Left ventricle myocardium superior (tissue), 1 donor: ENCODE measurements at places on chromosomes 12 and 14.

DNA sequence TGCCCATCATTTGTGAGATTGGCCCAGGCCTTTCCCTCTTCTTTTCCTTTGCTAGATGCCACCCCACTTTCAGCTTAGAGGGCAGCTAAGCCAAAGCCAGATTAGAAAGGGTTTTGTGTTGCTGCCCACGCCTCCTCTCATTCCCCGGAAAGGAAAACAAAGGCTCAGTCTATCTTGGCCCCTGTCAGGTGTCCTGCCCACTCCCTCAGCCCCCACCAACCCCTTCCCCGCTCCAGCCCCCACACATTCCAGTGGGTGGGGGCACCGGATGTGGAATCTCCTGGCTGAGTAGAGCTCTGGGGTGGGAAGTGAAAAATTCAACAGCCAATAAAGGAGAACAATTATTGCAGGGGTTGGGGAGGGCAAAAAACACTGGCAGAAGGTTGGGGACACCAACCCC lies 2.2 kb downstream of the BLOC1S1 start:
- DNase-seq, result no peak

GRCh38 chr12:14072987-14073386 lies 91.6 kb upstream of the GRIN2B start:
- no peak for DNase-seq

GRCh38 chr14:24310646-24311604 lies at the start of gene LTB4R:
LTB4R (plus strand) TSS chr14:24311502; CDS start chr14:24315652, 4,150 bp downstream.
- DNase-seq, result peak; percentile 87

DNA sequence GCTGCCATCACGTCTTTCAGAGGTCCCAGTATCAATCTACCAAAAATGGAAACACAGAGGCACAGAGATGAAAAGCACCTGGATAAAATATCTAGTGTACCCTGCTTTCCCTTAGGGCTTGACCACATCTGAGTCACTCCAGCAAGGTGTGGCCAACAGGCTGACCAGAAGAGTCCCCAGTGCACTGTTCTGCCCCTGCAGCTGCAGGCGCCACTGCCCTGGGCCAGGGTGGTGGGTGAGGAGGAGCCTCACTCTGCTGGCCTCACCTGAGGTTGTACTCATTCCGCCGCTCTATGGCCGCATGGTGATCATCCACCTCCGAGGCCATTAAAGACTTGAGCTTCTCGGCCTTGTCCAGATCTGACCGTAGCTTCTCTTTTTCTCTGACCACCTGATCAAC lies 60.4 kb downstream of the NIN start:
- no peak for DNase-seq

DNA sequence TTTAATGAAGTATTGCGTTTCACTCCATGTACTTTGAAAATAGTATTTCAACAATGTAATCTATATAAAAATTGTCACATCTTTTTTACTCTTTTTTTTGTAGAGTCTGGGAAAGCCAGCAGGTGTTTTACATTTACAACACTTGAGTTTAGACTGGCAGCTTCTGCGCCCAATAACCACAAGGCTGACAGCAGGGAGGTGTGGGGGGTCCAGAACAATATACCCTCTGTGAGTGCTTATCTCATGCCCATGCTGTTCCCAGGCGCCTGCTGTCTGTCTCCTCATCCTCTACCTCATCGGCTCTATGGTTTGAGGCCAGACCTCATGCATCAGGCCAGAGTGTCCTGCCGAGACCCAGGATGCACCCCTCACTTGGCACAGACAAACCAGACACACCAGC lies 24.9 kb downstream of the FBRSL1 start:
- DNase-seq, result no peak

- no peak for DNase-seq
Observed at GRCh38 chr14:75602503-75602902, 24.1 kb downstream of the FLVCR2 start.

DNA sequence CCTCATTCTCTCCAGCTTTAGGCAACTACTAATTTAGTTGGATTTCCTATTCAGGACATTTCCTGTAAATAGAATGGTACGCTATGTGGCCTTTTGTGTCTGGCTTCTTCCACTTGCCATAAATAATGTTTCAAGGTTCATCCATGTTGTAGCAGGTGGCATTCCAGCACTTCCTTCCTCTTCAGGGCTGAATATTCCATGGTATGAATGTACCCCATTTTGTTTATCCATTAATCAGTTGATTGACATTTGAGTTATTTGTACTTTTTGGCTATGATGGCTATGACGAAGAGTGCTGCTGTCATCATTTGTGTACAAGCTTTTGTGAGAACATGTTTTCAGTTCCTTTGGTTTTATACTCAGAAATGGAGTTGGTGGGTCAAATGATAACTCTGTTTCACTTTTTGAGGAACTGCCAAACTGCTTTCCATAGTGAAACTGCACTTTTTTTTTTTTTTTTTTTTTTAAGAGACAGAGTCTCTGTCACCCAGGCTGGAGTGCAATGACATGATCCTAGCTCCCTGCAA lies 6.5 kb upstream of the CDK2AP1 start:
- no peak for DNase-seq

GRCh38 chr14:67917006-67917405 lies 97.4 kb downstream of the RAD51B start:
- DNase-seq, result no peak
